ENCODE measurements at places on chromosomes 3 and 15.

DNA sequence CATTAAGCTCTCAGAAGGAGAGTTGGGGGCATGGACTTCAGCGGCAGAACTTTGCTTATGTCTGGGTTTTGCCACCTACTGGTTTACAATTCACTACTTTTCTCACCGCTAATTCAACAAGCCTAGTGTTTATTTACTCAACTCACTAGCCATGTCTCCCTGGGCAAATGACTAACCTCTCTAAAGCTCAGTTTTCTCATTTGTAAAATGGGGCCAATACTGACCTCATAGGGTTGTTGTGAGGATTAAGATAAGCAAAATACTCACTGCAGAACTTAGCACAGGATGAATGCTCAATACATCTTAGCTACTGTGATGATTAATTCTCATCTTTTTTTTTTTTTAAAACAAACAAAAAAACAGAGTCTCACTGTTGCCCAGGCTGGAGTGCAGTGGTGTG lies 106.3 kb downstream of the CADPS start:
- no peak for DNase-seq

DNA sequence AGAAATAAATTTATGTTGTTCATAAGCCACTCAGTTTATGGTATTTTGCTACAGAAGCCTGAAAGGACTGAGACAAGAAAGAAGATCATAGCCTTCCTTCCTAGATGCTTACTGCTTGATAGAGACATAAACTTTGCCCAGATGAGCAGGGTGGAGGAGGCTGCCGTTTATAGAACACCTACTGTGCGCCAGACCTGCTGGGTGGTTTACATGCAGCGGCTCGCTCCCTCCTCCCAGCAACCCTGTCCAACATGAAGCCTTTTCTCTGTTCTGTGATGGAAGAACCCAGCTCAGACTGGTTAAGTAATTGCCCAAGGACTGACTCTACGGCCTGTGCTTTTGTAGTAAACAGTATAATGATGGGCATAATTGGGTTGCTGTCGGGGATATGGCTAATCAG lies 37.0 kb downstream of the CORO2B start:
- no peak for DNase-seq

DNA sequence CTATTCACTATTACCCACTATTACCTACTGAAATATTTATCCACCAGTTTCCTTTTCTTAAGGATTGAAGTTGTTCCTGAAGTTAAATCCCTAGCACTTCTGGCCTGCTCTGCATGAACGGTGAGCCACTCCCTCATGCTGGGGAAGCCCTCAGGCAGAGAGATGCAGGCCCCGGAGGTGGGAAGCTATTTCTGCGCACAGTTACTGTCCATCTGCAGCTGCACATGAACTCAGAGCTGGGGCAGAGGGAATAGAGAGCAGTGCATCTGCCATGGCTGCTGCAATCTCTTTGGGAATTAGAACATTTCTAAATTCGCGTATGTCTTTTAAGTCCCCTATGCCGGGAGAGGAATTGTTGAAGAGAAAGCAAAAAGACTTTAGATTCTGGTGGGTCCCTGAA lies 6.3 kb upstream of the GALNT15 start:
- DNase-seq = no peak

GRCh38 chr3:27939940-27940339 lies 217.8 kb upstream of the EOMES start:
- DNase-seq = no peak

DNA sequence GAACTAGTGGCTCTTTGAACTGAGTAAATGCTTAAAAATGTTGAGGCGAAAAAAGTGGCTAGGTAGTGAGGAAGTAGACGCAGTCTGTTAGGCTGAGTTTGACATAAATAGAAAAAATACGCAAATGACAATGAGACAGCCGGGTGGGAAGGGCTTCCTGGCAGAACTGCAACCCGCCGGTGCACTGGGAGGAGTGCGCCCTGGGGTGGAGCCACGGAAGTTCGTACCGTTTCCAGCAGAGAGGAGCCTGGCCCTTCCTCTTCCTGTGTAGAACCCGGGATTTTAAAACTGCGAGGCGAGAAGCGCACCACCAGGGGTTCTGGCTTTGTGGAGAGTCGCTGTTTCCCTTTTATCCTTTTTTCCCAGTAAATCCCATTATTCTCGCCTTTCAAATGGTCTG lies 602.6 kb downstream of the PYDC2 start:
- DNase-seq = no peak

DNA sequence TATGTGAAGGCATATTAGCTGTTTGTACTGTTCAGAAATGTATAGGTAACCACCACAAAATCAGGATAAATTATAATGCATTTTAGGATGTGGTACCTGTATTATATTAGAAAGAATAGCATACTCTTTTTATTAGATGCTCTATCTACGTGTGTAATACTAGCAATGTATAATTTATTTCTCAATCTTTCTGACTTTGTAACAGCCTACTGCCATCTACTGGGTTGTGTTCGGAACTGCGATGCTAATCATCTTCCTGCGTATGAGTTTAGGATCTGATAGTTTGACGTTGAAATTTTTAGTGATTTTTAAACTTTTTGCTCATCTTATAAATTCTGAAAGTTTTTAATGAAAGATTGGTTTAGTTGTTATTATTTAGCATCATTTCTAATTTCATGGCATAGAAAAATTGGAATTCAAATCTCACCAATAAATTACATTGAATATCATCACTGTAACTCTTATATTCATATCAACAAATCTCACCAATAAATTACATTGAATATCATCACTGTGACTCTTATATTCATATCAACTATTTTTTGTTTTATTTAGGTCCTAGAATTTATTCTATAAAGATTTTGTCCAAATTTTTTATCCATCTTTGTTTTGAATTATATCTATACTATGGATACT lies 322.7 kb upstream of the ZNF717 start:
- DNase-seq = no peak

Measured in stimulated activated CD8-positive, alpha-beta memory T cell treated with anti-CD3 and anti-CD28 coated beads, Interleukin-15, amount 100 ng/mL, for 24 hours (primary cell).